Gastrocnemius medialis (tissue), 4 donors: ENCODE measurements at places on chromosomes 3 and 15.

DNA sequence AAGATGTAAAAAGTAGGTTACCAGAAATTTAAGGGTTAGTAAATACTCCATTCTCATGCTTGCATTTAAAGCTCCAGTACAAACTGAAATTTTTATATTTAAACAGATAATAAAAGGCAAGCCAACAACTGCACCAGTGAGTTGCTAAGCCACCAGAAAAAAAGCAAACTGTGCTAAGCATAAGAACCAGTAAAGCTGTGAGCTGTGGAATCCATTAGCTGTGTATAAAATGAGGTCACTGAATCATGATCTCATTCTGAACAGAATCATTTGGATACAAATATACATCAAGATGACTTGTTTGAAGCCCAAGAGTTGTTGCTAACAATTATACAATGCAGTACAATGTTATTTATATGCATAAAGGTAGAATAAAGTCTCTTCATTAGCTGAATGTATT, 1312.2 kb downstream of the SI start:
- DNase-seq: no peak

DNA sequence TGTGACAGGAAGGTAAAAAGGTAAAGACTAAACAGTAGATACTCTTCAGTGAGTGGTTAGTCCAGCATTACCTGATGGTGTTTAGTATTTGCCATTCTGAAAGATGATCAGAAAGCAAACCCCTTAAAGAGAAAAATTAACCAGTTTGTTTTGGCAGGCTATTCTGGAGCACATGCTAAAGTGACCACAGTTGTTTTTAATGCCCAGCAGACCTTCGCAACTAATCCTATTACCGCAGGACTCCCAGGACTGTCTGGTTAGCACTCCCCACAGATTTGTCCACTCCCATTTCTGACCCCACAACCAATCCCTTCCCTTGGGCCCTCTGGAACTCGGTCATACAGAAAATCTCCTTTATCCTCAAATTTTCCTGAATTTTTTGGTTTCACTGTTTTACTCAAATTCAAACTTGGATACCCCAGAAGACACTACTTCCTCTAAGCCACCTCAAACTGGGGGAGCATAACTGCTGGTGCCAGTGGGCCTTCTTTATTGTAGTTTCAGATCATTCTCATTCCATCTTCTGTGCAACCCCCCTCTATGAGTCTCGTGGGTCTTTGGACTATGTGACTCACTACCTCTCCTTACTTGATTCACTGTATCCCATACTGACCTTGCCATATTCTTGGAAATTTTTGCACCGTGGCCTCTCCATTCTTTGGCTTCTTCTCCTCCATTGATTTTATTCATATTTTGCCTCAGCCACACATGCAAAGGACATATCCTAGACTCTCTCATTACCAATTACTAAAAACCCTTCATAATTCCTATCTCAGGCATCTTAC, 104.4 kb downstream of the RBMS3 start:
- no peak for DNase-seq

DNA sequence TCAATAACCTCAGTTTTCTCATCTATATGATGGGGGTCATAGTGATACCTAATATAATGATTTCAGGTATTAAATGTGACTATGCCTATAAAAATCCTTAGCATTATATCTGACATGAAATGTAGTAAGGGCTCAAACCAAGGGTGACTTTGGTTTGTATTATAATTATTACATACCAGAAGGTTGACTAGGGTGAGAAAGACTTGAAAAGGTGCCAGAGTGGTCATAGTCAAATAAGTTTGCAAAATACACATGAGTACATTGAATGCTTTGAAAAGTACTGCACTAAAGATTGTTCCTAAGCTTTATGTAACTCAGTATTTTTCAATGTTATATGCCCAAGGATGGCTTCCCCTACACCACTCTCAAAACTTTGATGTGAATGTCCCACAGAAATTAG, 297.2 kb downstream of the ARPP21 start:
- DNase-seq: no peak

DNA sequence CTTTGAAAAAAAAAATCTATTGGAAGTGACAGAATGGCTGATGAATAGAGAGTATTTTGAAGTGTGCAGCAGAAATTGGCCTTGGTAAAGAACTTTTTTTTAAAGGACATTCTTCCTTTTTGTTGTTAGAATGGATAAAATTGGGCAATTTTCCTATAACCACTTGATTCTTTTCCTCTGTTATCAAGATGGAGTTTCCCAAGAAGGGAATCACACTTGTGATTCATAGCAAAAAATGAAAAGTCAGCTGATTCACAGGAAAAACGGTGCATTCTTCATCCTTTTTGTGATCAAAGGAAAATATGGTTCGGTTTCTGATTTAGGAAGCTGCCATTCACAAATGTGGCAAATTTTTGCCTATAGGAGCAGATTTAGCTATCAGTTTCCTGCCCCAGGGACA, 486.8 kb downstream of the GBE1 start:
- no peak for DNase-seq

GRCh38 chr3:128310286-128311058, 156.2 kb downstream of the DNAJB8 start:
- DNase-seq: no peak

GRCh38 chr15:49688135-49688790, 67.4 kb downstream of the DTWD1 start:
- DNase-seq: no peak

GRCh38 chr3:61463191-61463590, 98.2 kb upstream of the PTPRG start:
- DNase-seq: no peak

DNA sequence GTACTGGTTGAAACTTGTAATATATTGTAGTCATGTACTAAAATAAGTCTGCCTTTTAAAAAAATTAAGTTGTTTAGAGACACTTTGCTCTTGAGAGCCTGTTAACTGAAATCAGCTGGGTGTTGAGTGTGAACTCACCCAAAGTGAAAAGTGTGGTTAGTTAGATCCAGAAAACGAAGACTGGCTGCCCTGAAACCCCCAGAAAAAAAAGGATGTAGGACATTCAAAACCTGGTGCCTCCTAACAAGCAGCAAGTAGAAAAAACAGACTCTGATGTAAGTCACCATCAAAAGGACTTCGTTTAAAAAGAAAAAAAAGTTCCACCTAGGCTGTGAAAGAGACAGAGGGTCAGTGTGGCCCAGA, 40.8 kb downstream of the UMPS start:
- DNase-seq: no peak

DNA sequence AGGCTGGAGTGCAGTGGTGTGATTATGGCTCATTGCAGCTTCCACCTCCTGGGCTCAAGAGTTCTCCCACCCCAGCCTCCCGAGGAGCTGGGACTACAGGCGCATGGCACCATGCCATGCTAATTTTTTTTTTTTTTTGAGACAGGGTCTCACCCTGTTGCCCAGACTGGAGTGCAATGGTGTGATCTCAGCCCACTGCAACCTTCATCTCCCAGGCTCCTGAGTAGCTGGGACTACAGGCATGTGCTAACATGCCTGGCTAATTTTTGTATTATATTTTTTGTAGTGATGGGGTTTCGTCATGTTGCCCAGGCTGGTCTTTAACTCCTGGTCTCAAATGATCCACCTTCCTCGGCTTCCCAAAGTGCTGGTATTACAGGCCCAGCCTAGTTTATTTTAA, 4.0 kb downstream of the TEX9 start:
- no peak for DNase-seq

- DNase-seq: peak; percentile 96
These were observed 71.1 kb downstream of the CCNL1 start for GRCh38 chr3:157088601-157089454.

DNA sequence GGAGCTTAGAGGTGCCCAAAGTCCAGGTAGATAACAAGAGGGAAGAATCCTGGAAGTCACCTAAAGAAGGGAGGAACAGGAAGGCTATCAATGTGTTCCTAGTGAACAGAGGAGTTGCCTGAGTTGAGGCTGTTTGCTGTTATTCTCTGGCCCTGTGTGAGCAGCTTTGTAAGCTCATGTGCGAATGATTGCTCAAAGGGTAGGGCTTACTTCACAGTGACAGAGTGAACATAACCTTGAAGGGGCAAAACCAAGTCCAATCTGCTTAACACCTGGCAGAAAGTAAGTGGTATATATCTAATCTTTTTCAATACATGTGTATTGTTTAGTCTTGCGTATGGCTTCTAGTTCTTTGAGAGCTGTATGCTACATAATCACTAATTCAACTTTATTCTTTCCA, 1153.6 kb downstream of the TUSC7 start:
- DNase-seq: no peak

DNA sequence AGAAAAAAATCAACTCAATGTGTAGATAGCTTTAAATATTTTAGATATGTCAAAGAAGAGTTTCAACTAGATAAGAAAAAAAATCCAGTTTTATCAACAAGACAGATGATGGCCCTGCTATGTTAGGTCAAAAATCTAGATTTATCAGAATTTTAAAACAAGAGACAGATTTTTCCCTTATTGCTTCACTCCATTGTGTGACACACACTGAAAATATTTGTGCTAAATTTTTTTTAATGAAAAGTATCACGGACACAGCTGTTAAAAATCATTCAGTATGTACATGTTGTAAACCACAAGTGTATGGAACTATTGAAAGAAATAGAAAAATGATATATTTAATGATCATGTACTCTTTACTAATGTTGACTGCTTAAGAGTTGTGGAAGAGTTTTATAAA, 43.6 kb downstream of the FOXB1 start:
- no peak for DNase-seq

- DNase-seq: no peak
These were observed 9.9 kb downstream of the KY start for GRCh38 chr3:134640872-134641470.

DNA sequence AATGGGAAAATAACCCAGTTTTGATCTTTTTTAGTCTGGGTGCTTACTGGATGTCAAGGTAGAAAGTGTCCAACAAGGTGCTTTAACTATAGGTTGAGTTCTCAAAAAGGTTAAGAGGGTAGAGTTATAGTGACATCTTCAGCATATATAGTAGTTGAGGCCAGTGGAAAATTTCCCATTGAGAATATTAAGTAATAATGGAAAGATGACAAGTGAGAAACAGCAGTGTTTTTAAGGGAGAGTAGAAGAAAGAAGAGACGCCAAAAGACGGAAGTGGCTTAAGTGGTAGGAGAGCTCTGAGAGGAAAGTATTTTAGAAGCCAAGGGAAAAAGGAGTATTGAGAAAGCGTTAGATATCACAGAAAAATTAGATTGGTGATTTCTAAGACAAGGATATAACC, 10.6 kb downstream of the SPRED1 start:
- DNase-seq: no peak

- DNase-seq: no peak
These were observed 44.5 kb upstream of the CCNL1 start for GRCh38 chr3:157204431-157204830.

DNA sequence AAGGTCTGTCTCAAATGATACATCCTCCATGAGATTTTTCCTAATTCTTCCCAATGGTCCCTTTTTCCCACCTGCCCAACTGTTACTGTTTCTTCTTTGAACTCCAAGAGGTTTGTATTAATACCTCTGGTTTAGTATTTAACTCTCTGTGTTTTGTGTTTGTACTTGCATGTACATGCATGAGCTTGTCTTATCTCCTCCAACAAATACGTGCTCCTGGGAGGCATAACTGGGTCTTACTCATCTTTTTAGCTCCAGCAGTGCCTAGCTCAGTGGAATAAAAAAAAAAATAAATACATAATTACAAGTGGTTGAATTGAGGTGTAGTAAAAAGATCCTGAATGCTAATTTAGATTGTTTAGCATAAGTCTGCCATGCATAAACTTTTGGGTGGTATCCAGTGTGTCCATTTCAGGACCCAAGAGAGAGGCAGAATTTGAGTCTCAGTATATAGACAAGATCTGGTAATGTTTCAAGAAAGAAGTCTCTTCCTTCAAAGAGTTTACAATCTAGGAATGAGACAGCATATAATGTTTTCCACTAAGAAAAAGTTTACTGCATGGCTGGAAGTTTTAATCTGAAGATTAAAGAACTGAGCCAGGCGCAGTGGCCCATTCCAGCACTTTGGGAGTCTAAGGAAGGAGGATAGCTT, 1.7 kb upstream of the LYSMD2 start:
- DNase-seq: no peak

- no peak for DNase-seq
These were observed 407.3 kb downstream of the TBL1XR1 start for GRCh38 chr3:176789947-176790346.

- no peak for DNase-seq
These were observed 51.6 kb downstream of the ATP10A start for GRCh38 chr15:25811481-25811906.

GRCh38 chr3:123419850-123420297, 29.0 kb downstream of the ADCY5 start:
- no peak for DNase-seq

- DNase-seq: no peak
These were observed 5.9 kb downstream of the EPHA3 start for GRCh38 chr3:89113344-89113743.

- DNase-seq: no peak
These were observed 33.1 kb upstream of the UBE2Q2 start for GRCh38 chr15:75809986-75810750.

DNA sequence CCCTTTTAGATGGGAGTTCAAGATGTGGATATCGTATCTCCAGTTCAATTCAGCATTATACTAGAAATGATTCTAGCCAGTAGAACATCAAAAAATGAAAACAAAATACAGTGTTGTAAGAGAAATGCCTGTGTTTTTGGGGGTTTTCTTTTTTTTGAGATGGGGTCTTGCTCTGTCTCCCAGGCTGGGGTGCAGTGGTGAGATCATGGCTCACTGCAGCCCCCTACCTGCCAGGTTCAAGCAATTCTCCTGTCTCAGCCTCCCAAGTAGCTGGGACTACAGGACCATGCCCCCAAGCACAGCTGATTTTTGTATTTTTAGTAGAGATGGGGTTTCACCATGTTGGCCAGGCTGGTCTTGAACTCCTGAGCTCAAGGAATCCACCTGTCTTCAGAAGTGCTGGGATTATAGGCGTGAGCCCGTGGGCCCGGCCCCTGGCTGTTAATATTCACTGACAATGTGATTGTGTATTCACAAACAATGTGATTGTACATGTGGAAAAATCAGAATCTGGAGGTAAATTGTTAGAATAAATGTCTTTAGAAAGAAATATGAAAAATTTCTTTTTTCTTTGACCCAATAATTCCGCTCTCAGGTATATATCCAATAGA, 59.0 kb downstream of the ARIH1 start:
- no peak for DNase-seq

- DNase-seq: peak; percentile 72
These were observed at the start of gene MYO5C for GRCh38 chr15:52295421-52296001. Gene MYO5C, minus strand, starts transcription at chr15:52295804. Its CDS starts 168 bp downstream, at chr15:52295636.

- DNase-seq: no peak
These were observed 30.3 kb downstream of the UMPS start for GRCh38 chr3:124760601-124761000.

DNA sequence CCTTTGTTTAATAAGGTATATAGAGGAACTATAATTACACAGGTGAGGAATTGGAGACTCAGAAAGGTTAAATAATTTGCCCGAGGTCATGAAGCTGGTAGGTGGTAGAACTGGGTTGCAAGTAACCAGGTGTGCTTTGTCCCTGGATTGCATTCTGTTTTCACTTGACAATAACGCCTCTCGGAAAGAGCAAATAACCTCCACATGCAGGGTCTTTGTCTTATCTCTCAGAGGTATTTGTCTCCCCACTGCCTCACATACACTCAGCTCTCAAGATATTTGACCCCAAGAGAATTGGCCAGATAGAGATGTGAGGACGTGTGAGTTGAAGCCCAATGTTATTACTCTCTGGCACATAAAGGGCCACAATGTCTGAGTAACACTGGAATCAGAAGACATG, 320.9 kb upstream of the ONECUT1 start:
- no peak for DNase-seq
